Ascending aorta (tissue), 2 donors: ENCODE measurements at places on chromosomes 7 and 10. TPM values are rescaled to one million over a fixed set of nuclear protein-coding genes. Genes with fewer than 3 reads are reported as not detected.

LIPM gene
- total RNA-seq = not detected

DNA sequence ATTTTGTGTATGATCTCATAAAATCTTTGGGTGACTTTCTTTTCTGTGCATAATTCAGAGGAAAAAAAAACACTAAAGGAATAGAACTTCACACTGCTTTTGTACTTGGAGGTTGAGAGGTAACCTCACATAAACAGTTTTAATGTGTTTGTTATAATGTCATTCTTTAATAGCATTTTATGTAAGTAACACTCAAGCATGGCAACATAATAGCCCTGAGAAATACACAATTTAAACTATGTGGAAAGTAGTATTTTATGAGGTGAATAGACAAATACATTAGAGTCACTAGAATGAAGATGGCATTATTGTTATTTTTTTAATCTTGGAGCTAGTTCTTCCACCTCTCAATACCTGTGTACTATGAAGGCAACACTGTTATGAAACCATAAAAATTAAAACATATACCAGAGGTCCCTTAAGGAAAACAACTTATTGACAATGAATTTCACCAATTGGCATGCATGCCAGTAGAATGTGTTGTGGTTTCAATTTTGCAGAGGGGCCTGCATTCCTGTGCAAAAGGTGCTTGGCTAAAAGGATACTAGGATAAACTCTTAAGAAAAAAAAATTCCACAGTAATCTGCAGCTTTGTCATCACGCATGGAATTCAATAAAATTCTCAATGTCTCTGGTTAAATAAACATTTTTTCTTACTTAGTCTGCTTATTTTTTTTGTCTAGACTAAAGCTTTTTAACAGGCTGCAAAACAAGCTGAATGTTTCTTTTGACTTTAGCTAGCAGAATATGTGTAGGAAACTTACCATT, 102.5 kb downstream of the CD36 start:
- H3K36me3 ChIP-seq = no peaks in the 10 kb centered on the region
- no peak overlapping the region for H3K4me3 ChIP-seq
- no peaks in the 10 kb centered on the region for H3K4me1 ChIP-seq
- no peak overlapping the region for H3K27ac ChIP-seq

GRCh38 chr7:157767506-157768197, 430.8 kb downstream of the DNAJB6 start:
- no peak overlapping the region for H3K27ac ChIP-seq
- H3K4me1 ChIP-seq = no peaks in the 10 kb centered on the region
- DNase-seq = no peak
- H3K36me3 ChIP-seq = no peaks in the 10 kb centered on the region
- no peaks in the 10 kb centered on the region for H3K27me3 ChIP-seq
- no peak overlapping the region for H3K4me3 ChIP-seq

DNA sequence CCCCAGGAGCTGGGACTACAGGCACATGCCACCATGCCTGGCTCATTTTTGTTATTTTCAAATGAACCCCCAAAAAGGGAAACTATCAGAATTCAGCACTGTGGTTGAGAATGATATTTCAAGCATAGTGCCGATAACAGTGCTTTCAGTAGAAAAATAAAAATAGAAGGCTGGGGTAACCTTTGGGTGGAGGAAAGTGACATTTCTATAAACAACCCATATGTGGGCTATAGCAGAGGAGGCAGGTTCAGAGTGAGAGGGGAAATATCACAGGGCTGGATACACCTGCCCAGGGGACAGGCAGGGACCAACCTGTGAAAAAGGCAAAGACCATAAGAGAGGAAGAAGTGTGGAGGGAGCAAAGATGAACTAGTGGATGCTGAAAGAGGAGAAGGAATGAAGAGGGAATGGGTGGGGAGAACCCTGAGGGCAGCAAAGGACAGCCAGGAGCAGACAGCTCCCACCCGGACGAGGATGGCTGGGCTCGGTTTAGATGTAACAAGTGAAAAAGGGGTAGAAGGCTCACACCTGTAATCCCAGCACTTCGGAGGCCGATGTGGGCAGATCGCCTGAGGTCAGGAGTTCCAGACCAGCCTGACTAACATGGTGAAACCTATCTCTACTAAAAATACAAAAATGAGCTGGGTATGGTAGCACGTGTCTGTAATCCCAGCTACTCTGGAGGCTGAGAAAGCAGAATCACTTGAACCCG, 56.5 kb downstream of the MAP3K8 start:
- H3K4me1 ChIP-seq = peaks cover 6% of the 10 kb centered on the region
- no peak overlapping the region for H3K27ac ChIP-seq
- DNase-seq = no peak
- H3K4me3 ChIP-seq = no peak overlapping the region

- no peak overlapping the region for H3K27ac ChIP-seq
- no peak for DNase-seq
- H3K27me3 ChIP-seq = no peaks in the 10 kb centered on the region
- H3K36me3 ChIP-seq = no peaks in the 10 kb centered on the region
- no peaks in the 10 kb centered on the region for H3K4me1 ChIP-seq
- H3K4me3 ChIP-seq = no peak overlapping the region
These were observed 156.2 kb upstream of the LAMB4 start for GRCh38 chr7:108286290-108286904.

- H3K4me3 ChIP-seq = no peak overlapping the region
- DNase-seq = no peak
- no peaks in the 10 kb centered on the region for H3K4me1 ChIP-seq
- no peaks in the 10 kb centered on the region for H3K27me3 ChIP-seq
- H3K36me3 ChIP-seq = peaks cover 84% of the 10 kb centered on the region
These were observed 101.1 kb downstream of the BTAF1 start for GRCh38 chr10:92024700-92025099.

DNA sequence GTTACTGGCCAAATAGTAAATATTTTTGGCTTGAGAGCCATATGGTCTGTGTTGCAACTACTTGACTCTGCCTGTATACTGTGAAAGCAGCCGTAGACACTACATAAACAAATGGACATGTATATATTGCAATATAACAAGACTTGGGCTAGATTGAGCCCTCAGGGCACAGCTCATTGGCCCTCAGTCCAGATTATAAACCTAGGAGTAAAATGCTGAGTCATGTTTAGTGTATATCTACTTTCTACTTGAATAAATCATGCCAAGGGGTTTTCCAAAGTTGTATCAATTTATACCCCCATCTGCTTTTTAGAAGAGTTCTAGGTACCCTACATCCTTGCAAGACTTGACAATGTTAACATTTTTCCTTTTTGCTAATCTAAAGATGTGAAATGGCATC, 27.4 kb upstream of the POU6F2 start:
- H3K36me3 ChIP-seq = no peaks in the 10 kb centered on the region
- no peaks in the 10 kb centered on the region for H3K27me3 ChIP-seq
- no peaks in the 10 kb centered on the region for H3K4me1 ChIP-seq

GRCh38 chr7:121474301-121474673, 78.2 kb upstream of the FAM3C start:
- H3K27me3 ChIP-seq = no peaks in the 10 kb centered on the region
- DNase-seq = no peak
- no peak overlapping the region for H3K4me3 ChIP-seq
- H3K27ac ChIP-seq = no peak overlapping the region
- no peaks in the 10 kb centered on the region for H3K36me3 ChIP-seq

GRCh38 chr7:2336626-2337299, 17.9 kb upstream of the EIF3B start:
- H3K27me3 ChIP-seq = no peaks in the 10 kb centered on the region
- no peak overlapping the region for H3K4me3 ChIP-seq
- no peak for DNase-seq
- H3K27ac ChIP-seq = no peak overlapping the region

MYH16 gene
- total RNA-seq = not detected

DNA sequence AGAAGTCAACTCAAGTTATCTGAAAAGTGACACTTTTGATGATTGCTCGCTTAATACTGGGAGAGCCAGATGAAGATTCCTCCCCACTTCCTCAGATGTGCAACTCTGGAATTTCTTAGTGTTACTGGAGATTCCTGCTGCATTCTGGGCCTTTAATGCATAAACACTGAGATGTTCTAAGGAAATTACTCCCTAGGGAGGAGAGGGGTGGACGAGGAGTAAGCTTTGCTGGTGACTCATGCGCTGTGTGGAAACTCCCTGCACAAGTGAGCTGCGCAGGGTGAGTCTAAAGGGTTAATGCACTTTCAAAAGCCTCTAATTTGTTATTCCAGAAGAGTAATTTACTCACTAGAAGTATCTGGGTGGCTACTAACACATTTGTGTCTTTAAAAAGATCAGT, 46.3 kb downstream of the EGFR start:
- no peak for DNase-seq
- peak overlapping the region; percentile 73 for H3K27ac ChIP-seq
- no peaks in the 10 kb centered on the region for H3K36me3 ChIP-seq
- peaks cover 4% of the 10 kb centered on the region for H3K4me1 ChIP-seq
- no peaks in the 10 kb centered on the region for H3K27me3 ChIP-seq

DNA sequence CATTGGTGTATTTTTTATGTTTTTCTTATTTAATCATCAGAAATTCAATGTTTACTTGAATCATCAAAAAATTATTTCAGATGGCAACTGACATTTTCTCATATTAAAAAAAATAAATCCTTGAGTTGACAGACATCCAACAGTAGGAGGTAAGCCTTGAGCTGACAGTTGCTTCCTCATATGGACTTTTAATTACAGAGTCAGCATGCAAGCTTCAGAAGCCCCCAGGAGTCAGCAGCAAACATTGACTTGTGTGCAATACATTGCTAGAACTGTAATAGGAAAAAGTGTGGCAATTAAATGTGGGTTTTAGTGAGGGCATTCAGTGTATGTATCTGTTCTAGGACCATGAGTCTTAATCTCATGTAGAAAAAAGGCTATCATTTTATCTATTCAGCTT, 62.4 kb upstream of the TAS2R16 start:
- H3K36me3 ChIP-seq = no peaks in the 10 kb centered on the region
- H3K4me1 ChIP-seq = no peaks in the 10 kb centered on the region
- no peak overlapping the region for H3K27ac ChIP-seq
- no peak overlapping the region for H3K4me3 ChIP-seq
- no peak for DNase-seq
- no peaks in the 10 kb centered on the region for H3K27me3 ChIP-seq

MGMT gene
- total RNA-seq = 7.0 TPM

DNA sequence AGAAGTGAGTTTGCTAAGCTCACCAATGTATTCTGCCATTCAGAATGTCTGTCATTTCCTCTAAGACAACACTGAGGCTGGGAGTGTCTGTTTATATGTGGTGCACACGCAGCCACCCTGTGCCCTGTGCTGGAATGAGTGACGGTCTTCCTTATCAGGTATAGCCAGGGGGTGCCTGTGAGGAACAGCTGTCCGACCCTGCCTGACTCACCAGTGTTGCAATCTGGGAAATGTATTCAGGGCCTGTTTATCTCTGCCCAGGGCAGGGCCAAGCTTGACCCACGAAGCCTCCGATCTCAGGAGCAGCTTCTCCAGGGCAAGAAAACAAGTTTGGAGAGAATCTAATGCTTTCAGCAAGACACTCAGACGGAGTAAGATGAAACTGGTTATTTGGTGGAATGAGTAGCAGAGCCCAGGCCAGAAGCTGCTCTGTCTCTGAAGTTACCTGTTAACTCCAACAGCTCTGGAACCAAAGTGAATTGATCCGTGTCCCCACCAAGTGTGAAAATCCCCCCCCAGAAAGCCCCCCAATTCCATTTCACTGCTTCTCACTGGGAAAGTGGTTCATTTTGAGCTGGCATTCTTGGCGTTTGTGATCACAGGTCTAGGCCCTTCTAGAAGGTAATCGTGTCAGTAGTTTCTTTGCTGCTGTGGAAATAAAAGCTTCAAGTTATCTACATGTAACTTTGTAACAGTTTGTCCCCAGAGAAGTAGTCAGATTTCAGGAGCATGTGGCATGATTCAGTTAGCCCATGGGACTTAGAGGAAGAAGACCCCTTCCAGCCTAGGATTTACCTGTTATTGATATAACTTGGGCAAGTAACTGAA, 6.1 kb upstream of the UBE2H start:
- peak; percentile 21 for DNase-seq
- no peaks in the 10 kb centered on the region for H3K4me1 ChIP-seq
- H3K27me3 ChIP-seq = no peaks in the 10 kb centered on the region
- no peaks in the 10 kb centered on the region for H3K36me3 ChIP-seq
- H3K27ac ChIP-seq = no peak overlapping the region
- H3K4me3 ChIP-seq = no peak overlapping the region

CFAP46 gene
- total RNA-seq = not detected

NKX1-2 gene
- not detected for total RNA-seq

CROT gene
- 3.0 TPM for total RNA-seq

DNA sequence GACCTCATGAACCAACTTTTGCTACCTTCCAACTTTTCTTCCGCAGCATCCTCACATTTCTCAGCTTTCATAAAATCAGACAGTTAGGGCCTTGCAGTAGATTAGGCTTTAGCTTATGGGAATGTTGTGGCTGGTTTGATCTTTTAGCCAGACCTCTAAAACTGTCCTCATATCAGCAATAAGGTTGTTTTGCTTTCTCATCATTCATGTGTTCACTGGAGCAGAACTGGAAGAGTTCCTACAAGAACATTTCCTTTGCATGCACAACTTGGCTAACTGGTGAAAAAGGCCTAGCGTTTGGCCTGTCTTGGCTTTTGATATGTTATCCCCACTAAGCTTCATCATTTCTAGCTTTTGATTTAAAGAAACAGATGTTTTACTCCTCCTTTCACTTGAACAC, 130.0 kb upstream of the LRRTM3 start:
- no peak overlapping the region for H3K4me3 ChIP-seq
- H3K36me3 ChIP-seq = no peaks in the 10 kb centered on the region
- no peaks in the 10 kb centered on the region for H3K4me1 ChIP-seq
- no peaks in the 10 kb centered on the region for H3K27me3 ChIP-seq
- H3K27ac ChIP-seq = no peak overlapping the region

GRCh38 chr10:83820033-83820432, 319.3 kb upstream of the GHITM start:
- no peaks in the 10 kb centered on the region for H3K4me1 ChIP-seq
- H3K27ac ChIP-seq = no peak overlapping the region
- H3K36me3 ChIP-seq = no peaks in the 10 kb centered on the region
- no peak overlapping the region for H3K4me3 ChIP-seq
- H3K27me3 ChIP-seq = no peaks in the 10 kb centered on the region

GRCh38 chr10:124565565-124566221, 104.1 kb downstream of the LHPP start:
- H3K4me3 ChIP-seq = no peak overlapping the region
- H3K27ac ChIP-seq = no peak overlapping the region
- peak; percentile 7 for DNase-seq
- no peaks in the 10 kb centered on the region for H3K36me3 ChIP-seq

GRCh38 chr10:123781324-123781900, 110.2 kb downstream of the CPXM2 start:
- no peaks in the 10 kb centered on the region for H3K27me3 ChIP-seq
- no peak for DNase-seq
- no peaks in the 10 kb centered on the region for H3K36me3 ChIP-seq
- H3K4me1 ChIP-seq = no peaks in the 10 kb centered on the region
